ENCODE measurements at places on chromosomes 2 and 18.
A peak's percentile ranks its signal among the peaks of the same experiment; 100 is the strongest.

DNA sequence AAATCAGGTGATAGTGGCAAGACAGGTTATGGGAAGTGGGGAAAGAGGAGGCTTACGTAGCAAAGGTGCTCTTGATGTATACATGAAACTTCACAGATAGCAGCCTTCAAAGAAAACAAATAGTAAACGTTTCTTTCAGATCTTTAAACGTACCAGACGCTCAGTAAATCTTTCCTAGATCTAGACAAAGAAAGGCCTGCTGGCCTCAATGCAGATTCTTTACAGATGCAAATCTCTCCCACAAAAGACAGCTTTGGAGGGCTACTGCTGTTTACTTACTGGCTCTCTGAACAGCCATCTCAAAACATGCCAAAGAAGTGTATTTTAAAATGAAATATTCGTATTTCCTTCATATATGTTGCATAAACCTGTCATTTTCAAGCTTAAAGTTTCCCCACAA, 1279.9 kb upstream of the NRXN1 start:
- DNase-seq: no peak

DNA sequence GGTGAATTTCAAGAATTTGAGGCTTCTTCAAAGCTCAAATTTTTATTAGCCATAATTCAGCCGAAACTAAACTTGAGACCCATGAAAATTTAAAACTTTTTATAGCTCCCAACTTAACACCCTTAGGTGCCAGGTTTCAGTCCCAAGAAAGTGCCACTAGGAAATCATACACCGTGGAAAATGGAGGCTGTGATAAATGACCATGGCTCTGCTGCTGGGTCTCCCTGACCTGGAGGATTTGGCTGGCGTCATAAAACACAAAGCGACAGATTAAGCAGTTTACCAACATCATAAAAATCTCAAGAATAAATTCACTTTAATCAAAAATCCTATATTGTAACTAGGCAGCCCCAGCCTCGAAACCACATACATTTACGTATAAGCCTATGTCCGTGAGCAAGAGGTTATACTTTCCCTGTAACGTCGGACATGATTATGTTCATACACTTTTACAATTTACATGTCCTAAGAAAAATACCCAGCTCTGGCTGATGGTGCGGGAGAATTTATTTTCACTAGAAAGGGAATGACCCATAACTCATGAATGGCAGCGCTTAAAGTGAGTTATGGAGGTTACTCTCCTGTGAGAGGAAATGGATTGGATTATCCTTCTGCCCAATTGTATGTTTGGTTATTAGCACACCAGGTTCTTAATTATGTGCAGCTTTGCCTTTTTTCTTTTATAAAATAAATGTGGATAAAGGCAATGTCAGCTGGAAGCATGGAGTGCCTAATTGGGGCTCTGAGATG, 329.4 kb downstream of the AGPS start:
- no peak for DNase-seq

GRCh38 chr2:223465793-223466192, 136.4 kb downstream of the SCG2 start:
- peak; percentile 83 for DNase-seq

DNA sequence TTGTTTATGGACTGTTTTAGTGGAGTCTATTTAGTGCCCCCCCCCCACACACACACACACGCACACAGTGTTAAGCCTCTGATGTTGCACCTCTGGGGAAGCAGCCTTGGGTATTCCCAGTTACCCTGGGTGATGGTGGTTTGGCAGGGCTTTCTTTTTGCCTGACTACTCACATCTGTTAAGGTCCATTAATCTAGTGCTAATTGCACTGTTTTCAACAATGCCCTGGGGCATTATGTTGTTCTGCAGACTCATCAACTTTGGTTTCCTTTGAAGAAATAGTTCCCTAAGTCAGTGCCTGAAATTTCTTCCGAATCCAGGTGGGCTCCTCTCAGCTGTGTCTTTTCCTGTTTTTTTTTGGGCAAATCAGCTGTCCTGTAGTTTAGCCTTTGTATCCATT, 34.7 kb downstream of the SPOPL start:
- DNase-seq: no peak

- peak; percentile 88 for DNase-seq
Measured at GRCh38 chr2:12320991-12321641, 395.6 kb upstream of the TRIB2 start.

- DNase-seq: no peak
Measured at GRCh38 chr2:71639735-71640134, 186.4 kb downstream of the DYSF start.

GRCh38 chr2:157259386-157259785, 1.9 kb downstream of the GALNT5 start:
- DNase-seq: no peak

GRCh38 chr2:157501026-157501425, 57.1 kb upstream of the CYTIP start:
- DNase-seq: no peak

- no peak for DNase-seq
Measured at GRCh38 chr2:56108806-56109205, 75.0 kb upstream of the CCDC85A start.

DNA sequence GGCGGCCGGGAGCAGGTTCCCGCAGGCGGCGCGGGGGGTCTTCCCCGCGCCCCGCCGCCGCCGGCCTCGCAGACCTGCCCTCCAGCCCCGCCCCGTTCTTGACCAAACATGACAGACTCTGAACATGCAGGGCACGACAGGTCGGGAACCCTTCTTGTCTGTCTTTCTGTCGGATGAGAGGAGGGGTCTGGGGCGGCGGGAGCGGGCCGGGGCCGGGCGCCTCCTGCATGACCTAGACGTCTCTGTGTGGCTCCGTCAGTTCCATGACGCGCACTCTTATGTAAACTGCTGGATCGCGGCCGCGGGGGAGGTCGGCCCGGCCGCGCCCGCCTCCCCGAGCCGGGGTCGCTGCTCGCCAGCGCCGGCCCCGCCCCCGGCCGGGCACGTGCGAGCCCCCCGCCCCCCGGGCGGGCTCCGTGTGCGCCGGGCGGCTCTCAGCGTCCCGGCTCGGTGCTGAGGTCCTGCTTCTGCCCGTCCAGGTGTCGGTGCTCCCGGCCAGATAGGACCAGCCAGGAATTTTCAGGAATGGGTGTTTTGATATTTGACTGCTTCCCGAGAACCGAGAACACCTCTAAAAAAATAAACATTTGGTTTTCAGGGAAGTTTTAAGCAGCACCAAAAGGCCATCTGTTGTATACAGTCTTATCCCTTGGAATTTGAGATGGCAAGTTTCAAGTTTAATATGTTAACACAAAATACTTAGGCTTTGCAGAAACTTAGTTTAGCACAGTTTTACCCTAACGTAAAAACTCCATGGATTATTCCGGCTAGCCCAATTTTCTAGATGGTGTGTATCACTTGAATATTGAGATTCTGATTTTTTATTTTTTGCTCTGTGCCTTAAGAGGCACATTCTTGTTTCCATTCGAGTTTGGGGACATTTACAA, 733 bp downstream of the ZC3H6 start:
- peak; percentile 63 for DNase-seq

GRCh38 chr2:95669441-95669991, 77.7 kb downstream of the TRIM43 start:
- DNase-seq: no peak

GRCh38 chr2:55923091-55923981, at the start of gene EFEMP1:
Gene EFEMP1 (minus strand): TSS chr2:55923782. CDS start chr2:55922440, 1,342 bp downstream.
- DNase-seq: no peak

Measured in fibroblast of skin of left biceps (primary cell).